ENCODE measurements at places on chromosomes 2 and 18.

DNA sequence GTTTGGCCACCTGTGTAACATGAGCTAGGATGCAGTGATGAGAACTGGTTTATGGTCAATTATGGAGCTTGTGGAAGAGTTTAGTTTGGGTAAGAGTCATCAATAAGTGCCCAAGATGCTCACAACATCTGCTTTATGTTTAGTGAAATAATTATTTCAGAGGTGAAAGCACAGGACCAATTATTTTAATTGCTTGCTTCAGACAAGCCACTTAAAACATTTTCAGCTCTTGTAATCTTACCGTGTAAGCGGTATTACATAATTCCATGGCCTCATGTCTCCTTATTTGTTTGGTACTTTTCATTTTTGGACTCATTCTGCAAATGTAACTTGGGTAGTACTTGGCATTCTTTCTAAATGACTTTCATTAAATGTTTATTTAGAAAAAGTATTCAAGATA lies 5.4 kb downstream of the B3GNT2 start:
- DNase-seq: no peak

DNA sequence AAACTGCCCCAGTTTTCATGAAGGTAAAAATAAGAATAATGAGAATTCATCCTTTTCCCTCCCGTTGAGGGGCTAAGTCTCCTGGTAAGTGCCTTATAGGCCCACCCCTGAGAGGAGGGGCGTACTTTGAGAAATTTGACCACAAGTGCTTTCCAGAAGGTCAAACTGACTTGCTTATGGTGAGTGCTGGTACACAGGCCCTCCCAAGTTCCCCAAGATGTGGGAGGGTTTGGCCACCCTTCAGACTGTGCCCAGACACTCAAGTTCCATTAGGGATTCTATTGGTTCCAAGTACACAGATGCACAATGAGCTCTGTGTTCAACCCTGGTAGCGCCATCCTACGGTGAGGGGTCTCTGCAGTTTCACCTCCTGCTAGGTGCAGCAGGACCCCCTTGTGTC lies 205.1 kb downstream of the CTIF start:
- no peak for DNase-seq

- no peak for DNase-seq
Observed at GRCh38 chr18:52617931-52618330, 277.9 kb downstream of the DCC start.

DNA sequence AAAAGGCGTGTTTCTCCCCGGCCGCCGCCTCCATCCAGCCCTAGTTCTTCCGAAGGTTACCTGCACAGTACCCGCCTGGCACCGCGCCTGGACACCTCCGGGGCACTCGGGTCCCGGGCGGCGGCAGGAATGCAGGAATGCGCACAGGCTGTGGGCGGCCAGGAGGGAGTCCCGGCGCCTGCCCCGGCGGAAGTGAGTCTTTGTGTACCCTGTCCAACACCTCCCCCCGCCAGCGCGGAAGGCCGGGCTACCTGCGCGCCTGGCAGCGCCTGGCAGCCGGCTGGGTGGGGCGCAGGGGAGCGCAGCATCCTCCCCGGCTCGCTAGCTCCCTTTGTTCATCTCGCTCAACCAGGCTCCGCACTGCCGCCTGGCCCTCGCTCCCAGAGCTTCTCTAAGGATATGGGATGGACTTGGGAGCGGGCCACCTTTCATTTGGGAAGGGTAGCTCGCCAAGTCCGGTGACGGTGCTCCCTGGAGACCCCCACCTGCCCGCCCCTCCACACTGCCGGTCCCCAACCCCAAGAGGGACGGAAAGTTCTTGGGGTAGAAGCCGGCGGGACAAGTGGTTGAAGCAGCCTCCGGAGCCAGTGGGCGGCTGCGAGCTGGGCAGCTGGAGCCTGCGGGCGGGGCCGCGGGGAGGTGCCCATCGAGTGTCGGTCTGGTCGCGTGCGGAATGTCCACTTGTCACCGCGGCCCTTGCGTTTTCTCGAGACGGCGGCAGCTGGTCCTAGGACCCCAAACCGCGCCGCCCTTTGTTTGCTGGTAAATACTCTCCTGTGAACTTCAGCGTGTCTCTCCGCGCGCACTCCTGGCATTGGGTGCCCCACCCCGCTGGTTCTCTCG lies 1.2 kb upstream of the ST6GAL2 start:
- peak; percentile 1 for DNase-seq

DNA sequence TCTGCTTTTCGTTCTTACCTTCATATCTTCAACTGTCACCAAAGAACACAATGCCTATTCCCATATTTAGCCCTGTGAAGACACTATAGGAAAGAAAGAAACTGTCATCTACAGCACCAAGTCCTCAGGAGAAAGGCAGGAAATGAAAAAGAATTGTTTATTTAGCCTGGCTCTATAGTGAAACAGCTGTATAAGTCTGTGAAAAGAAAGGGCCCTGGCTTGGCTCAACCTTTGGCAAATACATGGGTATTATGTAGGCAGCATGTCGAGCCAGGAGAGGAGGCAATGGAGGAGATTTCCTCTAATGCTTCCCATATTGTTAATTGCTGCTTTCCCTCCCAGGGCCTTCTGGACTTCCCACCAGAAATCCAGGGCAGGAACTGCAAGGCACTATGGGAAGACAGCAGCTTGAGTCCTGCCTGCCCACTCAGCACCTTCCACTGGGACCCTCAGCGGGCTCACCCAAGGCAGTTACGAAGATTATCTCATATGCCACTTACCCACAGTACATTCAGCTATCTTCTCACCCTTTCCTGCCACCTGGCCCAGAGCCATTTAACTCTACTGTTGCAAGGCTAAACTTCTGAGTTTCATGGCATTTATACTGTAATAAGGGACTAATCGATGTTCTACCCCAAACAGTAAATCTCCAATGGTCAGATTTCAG lies 30.1 kb downstream of the SLC8A1 start:
- DNase-seq: no peak

- DNase-seq: no peak
Observed at GRCh38 chr2:111057721-111058120, 63.0 kb upstream of the BCL2L11 start.

DNA sequence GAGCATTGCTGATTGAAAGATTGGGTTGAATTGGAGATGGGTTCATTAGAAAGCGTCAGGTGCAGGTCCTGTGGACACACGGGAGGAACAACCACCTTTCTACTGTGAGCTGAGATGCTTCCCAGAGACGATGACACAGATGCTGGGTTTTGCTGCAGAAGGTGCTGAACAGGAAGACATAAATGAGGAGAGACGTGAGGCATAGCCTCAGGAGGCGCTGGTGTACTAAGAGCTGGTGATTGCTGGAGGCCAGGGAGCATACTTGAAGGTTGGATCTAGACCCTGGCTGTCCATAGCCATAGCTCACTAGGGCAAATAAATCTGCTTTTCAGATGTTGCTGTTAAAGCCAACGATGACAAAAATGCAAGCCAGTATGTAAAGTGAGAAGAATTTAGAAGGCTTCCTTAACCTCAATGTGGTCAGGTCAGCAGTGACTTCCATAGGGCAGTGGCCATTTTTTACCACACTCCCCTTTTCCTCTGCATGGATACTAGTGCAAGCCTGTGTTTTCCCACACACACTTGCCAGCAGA lies 153.7 kb downstream of the SOX11 start:
- no peak for DNase-seq

GRCh38 chr2:200650195-200650594 lies 64.4 kb downstream of the AOX1 start:
- DNase-seq: no peak

DNA sequence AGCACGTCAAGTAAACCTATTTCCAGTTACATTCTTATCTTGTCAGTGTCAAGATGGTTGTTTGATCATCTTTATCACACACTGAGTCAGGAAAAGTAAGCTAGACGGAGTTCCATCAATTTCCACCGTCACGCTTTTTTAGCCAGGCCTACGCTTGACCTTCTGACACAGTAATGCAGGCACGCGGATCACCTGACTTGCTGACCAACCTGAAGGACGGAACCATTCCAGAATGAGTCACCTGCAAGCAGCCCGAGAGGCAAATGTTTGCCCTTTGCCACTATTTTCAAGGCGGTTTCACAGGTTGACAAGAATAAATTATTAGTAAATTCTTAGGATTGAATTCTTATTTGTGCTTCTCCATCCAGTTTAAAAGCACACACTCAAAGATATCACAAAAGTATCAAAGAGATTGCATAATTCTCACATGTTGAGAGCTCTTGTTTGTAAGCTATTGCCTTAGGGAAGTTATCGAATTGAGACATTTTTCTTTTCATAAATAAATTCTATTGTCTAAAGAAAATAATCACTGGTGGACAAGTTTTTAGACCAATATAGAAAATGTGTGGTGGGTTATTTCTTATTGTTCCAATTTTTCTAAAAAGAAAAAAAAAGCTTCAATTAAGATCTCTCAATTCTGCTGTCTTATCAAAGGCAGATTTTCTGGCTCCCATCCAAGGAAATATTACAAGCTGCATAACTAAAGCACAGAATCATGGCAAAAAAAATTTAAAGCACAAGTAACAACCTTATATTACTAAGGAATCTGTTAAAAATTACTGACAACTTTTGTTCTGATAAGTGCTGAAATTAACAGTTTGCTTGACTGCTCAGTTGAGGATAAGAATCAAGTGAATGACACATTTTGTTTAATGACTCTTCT lies 31.9 kb downstream of the UXS1 start:
- DNase-seq: no peak

Measured in GM12891 (cell line).